Right kidney (tissue), 9 donors: ENCODE measurements at places on chromosomes 6 and 20.

DNA sequence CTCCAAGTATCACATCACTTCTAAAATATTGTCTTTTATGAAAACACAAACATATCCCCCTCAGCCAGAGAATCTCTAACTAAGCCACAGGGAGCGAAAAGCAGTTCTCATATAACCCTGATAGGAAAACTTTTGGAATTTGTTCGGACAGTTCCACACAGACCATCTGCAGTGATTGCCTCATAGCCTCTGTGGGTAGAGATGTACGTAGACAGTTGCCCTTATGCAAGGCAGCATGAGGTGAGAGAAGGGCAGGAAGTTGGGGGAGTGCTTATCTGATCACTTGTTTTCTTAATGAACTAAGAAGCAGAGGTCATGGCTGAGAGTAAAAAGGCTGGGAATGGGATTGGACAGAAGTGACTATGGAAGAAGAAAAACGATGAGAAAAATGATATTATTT, 39.6 kb downstream of the SLC23A2 start:
- no peak for DNase-seq

DNA sequence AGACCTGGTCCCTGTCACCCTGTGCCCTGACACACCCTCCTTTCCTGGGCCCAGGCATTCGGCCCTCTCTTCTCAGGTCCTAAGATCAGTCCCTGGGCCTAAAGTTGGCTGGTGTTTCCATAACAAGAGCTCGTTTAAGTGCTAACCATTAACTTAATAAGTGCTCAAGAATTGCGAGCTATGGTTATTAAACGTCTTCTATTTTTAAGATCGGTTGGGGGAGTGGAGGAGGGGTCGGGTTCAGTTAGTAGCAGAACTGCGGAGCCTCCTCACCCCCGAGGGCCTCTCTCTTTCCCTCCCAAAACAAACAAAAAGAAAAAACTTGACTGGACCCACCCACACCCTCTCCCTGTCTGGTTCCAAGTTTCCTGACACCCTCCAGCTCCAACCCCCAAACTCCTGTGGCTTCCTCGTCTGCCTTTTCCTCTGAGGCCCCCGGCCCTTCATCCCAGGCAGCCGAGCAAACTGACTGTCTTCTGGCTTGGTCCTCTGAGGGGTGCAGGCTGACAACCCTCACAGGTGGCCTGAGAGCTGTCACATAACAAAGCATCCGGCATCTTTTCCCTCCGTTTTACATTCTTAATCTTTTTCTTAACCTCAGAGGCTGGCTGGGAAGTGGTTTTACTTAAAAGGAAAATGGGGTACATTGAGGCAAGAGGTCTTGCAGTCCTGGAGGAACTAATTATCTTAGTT, 2.0 kb downstream of the STK35 start:
- peak; percentile 41 for DNase-seq

- DNase-seq = no peak
Measured at GRCh38 chr6:1227935-1228753, 83.8 kb upstream of the FOXQ1 start.

- no peak for DNase-seq
Measured at GRCh38 chr6:147648916-147649315, 140.4 kb downstream of the SAMD5 start.

DNA sequence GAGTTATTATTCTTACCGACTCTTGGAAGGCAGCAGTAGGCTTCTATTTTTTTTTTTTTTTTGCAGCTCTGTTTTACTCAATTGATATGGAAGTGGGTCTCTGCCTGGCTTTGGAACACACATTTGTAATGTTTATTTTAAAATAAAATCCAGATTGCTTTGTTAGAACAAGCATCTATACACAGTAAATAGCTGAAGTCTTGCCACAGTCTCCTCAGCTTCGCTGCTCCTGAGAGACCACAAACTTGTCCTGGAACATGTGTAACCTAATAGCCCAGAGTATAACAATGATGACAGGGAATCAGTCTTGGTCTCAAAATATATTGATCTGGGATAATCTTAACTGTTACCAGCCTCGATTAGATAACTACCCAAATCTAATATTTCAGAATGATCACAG, 299.8 kb upstream of the NOX3 start:
- DNase-seq = no peak

DNA sequence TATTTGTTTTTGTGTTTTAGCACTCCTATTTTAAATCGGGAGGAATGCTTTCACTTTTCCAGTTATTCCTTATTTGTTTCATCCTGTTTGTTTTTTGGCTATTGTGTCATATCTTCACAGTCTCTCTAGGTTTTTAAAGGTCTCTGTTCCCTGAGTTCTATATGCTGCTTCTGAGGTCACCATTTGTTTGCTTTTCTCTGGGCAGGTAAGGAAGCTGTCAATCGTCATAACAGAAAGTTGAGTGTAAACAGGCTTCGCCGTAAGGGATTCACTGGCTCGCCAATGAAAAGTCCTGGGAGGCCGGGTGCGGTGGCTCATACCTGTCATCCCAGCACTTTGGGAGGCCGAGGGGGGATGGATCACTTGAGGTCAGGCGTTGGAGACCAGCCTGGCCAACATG, 48.7 kb upstream of the RPS6KA2 start:
- no peak for DNase-seq

- DNase-seq = no peak
Measured at GRCh38 chr20:32034581-32035425, 17.2 kb upstream of the HCK start.

DNA sequence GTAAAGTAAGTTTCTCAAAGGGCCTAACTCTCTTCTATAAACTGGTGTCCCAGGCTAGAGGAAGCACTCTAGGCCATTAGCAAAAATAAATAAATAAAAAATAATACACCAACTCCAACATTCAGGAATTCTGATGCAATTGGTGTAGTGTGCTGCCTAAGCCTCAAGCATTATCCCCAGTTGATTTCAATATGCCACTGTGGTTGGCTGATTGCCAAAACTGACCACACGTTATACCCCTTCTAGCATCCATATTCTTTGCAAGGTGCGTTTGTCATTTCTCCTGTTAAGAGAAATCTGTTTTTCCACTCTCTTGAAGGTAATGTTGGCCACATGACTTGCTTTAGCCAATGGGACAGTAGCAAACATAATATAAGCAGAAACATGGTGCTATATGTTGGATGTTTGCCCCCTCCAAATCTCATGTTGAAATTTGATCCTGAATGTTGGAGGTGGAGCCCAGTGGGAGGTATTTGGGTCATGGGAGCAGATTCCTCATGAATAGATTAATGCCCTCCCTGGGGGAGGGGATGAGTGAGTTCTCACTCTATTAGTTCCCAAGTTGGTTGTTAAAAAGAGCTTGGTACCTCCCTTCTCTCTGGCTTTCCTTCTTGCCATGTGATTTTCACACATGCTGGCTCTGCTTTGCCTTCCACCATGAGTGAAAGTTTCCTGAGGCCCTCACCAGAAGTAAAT, 71.9 kb upstream of the PLCB4 start:
- DNase-seq = no peak

- DNase-seq = peak; percentile 20
Measured at GRCh38 chr6:48765352-48765961, 654.5 kb upstream of the PTCHD4 start.

GRCh38 chr6:166957805-166958076, 1.4 kb upstream of the RNASET2 start:
- no peak for DNase-seq

GRCh38 chr6:3789018-3789895, 37.7 kb upstream of the PXDC1 start:
- DNase-seq = no peak

GRCh38 chr6:165635965-165636364, 27.1 kb downstream of the PDE10A start:
- DNase-seq = no peak

- DNase-seq = no peak
Measured at GRCh38 chr20:63082939-63083735, 76.4 kb upstream of the BHLHE23 start.

DNA sequence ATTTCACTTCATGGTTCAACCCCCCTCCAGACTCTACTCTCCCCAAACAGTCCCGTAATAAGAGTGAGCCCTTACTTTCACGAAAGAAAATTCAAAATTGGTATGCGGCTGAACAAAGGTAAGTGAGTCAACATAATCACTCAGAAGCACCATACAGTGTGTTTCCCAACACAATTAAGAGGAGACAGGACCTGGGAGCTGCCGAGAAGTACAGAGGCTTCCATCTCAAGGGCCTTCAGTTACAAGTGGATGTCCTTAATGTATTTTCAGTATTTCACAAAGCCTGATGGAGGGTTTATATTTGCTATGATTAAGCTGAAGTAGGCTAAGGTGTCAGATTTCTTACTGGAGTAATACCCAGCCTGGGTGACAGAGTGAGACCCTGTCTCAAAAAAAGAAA, 51.1 kb downstream of the MYO6 start:
- DNase-seq = no peak

DNA sequence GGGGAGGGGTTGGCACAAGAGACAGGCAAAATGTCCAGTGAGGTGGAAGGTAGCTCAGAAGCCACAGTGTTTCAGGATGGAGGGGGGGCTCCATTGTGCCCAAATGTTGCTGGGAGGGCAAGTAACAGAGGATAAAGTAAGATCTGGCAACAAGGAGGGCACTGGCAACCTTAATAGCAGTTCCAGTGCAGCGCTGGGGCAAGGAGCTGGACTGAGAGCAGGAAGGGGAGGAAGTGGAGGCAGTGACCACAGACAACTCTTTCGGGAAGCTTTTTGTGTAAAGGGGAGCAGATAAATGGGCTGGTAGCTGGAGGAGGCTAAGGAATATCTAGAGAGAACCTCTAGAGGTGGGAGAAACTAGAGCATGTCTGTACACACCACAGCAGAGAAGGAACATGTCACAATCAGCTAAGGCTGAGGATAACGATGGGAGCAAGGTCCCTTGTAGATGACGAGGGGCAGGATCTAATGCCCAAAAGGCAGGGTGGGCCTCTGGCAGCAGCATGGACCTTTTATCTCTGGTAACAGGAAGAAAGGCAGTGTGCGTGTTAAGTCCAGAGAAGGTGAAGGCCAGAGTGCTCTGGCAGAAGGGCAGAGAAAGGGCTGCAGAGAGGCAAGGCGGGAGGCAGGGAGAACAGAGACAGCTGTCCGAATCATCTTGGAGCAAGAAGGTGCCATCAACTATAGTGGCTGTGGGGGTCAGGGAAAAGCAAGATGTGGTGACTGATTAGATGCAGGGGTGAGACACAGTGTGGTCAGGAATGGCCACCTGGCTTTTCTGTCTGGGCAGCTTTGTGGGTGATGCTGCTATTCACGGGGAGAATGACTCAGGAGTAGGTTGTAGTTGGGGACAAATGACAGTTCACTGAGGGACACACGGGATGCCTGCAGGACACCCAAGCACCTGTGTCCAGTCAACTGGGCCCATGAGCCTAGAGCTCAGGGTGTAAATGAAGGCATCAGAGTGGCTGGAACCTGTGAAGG, 17.4 kb downstream of the TMEM242 start:
- DNase-seq = no peak

DNA sequence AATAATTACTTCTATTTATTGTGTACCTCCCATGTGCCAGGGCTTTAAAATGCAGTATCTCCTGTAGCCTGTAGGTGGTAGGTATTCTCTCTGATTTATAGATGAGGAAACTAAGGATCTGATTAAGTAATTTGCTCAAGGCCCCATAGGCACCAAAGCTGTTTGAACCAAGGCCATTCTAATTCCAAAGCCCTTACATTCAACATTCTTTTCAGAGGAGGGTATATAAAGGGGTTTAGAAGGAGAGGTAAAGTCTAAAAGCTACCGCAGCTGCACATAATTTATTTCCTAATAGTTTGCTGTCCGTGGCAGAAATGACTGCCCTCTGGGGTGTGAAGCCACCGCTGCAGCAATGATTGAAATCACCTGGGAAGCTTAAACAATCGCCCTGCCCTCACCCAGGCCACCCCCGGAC, 95.0 kb upstream of the FAM8A1 start:
- no peak for DNase-seq

DNA sequence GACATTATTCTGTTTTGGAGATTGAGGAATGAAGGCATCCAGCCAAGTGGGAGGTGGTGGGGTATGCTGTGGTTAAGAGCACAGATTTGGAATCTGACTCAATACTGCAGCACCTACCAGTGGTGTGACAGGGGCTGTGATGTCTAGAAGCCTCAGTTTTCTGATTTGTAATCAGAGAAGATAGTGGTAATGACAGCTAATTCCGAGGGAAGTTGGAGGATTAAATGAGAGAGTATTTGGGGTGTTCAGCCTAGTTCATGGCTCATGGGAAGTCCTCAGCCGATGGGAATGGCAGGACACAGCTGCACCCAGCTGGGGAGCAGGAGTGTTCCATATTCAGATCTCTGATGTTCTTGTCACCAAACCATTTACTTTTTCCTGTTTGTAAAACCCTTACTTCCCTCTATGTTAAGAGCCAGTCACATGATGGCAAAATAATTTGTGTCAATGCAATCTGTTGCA, 9.3 kb downstream of the SLC9A8 start:
- no peak for DNase-seq

- no peak for DNase-seq
Measured at GRCh38 chr6:42530296-42530695, 33.5 kb upstream of the UBR2 start.

- no peak for DNase-seq
Measured at GRCh38 chr20:20251317-20251716, 116.6 kb upstream of the INSM1 start.

DNA sequence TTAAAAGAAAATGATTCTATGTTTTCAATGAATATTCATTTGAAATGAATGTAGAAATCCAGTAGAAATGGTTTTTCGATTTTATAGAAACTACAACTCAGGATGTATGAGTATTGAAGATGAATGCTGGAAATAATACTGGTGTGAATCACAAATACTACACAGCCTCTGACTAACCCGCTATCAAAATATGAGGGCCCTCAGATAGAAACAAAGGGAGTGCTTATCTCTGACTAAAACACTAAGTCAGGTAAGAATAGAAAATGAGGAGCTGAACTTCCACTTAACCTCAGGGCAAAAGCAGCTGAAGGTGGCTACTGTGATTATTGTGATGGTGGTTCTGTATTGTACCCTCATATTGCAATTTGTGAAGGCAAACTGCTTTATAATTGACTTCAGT, 220.9 kb upstream of the RNF217 start:
- no peak for DNase-seq

DNA sequence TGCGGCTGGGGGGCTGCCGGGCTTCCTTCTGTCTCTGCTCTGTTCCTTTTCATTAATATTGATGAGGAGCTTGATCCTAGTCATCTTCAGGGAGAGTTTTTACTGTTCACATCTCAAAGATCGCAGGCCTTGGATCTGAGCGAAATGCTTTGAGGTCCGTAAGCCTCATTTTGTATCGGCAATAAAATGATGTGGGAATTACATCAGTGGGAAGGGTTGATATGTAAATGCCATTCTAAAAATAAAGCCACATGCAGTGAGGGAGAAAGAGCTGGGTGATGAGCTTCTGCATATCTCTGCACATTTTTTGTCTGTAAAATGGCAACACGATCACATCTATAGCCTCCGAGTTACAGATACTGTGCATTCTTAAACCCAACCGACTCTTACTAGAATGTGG, 24.9 kb downstream of the CDH26 start:
- no peak for DNase-seq
